ENCODE measurements at places on chromosomes 16 and 17.

- DNase-seq, result no peak
Observed at GRCh38 chr16:73546341-73546845, 498.5 kb upstream of the ZFHX3 start.

GRCh38 chr17:75250009-75250471 is 11.4 kb downstream of the GGA3 start:
- DNase-seq, result peak; percentile 73

DNA sequence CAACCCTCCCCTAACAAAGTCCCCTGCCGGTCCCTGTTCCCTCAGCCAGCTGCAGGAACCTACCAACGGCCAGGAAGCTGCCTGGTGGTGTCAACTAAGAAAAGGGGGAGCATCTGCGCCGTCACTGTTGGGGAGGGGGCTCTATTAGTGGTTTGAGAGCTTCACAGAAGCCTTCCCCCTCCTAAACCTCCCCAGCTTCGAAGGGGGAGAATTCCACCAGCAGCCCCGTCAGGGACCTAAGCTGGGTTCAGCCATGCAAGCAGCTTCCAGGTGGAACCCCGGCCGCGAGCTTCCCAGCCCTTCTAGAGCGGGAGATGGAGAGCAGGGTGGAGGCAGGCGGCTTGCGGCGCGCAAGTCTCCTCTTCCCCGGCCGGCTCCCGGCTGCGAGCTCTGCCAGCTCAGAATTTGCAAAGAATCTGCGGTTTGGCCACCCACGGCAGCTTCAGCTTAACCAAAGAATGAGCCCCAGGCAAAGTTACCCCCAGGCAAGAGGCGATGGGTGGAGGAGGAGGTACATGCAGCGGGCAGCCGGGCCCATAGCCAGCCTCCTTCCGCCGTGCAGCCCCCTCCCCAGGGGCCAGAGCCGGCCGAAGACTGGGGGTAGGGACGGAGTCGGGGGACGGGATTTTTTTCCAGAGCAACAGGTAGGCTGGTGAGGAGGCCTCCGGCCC is 33.7 kb downstream of the DDX19A start:
- DNase-seq, result peak; percentile 23

- no peak for DNase-seq
Observed at GRCh38 chr16:29029168-29029994, 44.5 kb downstream of the LAT start.

DNA sequence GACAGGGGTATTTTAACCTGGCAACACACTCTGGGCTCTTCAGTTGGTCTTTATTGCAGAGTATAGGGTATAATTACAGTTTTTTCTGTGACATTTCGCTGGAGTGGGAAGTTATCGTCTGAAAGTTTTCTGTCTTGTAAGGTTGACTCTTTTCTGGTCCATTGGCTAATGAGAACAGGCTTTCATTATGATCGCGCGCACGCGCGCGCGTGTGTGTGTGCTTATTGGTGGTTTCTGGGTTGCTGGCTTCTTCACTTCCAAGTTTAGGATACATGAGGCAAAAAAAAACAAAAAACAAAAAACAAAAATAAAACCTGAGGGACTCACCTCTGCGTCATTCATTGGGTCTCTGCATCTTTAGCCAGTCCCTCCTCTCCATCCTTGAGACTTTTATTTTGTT is 68.7 kb upstream of the MYOCD start:
- no peak for DNase-seq

DNA sequence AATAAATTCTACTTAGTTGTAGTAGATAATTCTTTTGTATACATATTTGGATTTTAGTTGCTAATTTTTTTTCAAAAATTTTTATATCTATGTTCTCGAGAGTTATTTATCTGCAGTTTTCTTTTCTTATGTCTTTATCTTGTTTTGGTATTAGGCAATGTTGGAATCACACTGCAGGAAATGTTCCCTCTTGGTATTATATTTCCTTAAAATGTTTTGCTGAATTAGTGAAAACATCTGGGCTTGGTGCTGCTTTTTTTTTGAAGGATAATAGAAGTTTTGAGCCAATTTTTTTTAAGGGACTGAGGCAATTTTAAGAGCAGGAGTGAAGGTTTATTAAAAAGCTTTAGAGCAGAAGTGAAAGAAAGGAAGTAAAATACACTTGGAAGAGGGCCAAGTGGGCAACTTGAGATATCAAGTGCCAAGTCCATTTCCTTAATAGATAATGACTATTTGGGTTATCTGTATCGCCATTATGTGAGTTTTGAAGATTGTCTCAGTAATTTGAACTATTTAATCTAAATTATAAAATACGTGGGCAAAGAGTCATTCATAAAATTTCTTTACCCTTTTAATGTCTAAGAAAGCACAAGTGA is 1390.1 kb upstream of the CDH8 start:
- DNase-seq, result no peak

DNA sequence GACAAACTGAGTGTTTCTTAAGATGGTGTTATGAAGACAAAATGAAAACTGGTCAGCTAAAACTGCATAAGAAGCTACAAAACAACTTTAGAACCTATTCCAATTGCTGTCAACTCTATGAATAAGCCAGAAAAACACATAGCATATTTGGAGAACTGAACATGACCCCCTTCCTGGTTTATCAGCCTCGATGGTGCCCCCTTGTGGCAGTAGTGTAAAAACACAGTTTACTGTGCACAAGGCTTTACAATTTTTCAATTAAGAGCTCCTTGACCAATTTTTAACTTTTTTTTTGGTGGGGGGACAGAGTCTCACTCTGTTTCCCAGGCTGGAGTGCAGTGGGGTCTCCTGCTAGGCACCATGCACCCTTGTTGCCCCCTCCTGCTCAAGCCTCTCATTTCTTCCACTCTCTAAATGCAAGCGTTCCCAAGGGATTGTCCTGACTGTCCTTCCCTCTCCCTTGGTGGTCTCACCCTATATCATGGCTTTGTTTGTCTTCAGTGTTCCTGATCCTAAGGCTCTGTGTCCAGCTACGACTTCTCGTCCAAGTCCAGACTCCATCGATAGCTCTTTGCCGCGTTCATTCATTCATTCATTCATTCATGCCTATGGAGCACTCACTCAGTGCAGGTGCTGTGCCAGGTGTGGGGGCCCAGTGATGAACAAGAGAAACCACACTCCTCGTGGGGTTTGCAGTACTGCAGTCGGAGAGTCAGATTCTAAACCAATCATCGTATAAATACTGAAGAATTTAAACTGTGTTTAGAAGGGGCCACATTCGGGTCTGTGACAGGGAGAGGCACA is 7.5 kb downstream of the EIF1 start:
- peak; percentile 66 for DNase-seq

- no peak for DNase-seq
Observed at GRCh38 chr16:89880477-89881367, 7.3 kb downstream of the TCF25 start.

DNA sequence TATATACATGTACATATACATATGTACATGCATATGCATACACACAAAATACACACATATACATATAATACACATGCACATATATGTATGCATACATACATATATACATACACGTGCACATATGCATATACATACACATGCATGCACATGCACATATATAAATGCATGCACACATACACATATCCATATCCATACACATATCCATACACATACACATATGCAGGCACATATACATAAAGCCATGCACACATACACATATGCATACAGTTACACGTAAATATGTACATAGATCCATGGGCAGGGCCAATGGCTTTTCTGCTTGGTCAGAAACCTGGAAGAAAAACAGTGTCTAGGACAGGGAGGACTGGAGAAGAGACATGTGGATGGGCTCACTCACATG is 23.9 kb upstream of the USP10 start:
- no peak for DNase-seq

DNA sequence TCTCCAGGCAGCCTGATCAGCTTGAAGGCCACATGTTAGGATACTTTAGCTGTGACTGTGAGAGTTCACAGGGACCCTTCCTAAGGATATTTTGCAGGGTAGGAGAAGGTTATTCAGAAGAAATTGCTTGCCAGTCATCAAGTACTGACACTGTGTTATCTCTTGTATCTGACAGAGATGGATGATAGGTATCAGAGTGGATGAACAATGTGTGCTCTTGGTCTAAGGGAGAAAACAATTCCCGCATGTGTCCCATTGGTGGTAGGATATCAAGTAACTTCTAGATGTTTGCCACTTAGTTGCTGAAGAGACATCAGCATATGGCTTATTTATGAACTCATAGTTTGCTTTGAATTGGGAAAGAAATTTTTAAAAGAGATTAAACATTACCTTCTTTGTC is 219.3 kb downstream of the SPECC1 start:
- no peak for DNase-seq

DNA sequence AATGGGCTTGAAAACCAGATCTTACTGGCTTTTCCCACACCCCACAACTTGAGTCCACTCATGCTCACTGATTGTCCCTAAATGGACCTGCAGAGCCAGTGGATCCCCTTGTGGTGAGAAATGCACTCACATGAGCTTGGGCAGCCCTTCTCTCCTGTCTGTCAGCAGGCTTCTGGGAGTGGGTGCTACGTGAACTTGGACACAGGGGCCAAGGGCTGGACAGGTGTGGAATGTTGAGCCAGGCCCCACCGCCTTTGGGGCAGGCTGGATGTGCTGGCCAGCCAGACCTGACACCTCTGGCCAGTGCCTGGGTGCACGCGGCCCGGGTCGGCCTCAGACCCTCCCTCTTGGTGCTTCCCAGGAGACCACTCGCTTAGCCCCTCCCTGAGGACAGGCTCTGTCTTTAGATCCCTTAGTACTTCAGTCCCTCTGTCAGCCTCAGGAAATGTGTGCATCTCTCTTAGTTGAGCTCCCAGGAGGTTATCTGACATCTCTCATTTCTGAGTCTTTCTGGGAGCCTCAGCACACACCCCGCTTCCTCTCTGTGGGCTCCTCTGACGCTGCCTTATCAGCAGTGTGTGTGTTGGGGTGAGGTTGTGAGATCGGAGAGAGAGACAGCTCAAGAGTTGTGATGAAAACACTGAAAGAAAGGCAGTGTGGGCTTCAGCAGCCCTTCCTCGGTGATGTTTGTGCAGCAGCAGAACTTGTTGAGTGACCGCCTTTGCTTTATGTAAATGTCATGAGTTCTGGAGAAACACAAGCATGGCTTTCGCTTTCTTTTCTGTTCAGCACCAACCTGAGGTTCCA is 117.0 kb downstream of the RAB11FIP4 start:
- DNase-seq, result peak; percentile 62

GRCh38 chr17:71063127-71063526 is 893.8 kb downstream of the KCNJ2 start:
- no peak for DNase-seq

DNA sequence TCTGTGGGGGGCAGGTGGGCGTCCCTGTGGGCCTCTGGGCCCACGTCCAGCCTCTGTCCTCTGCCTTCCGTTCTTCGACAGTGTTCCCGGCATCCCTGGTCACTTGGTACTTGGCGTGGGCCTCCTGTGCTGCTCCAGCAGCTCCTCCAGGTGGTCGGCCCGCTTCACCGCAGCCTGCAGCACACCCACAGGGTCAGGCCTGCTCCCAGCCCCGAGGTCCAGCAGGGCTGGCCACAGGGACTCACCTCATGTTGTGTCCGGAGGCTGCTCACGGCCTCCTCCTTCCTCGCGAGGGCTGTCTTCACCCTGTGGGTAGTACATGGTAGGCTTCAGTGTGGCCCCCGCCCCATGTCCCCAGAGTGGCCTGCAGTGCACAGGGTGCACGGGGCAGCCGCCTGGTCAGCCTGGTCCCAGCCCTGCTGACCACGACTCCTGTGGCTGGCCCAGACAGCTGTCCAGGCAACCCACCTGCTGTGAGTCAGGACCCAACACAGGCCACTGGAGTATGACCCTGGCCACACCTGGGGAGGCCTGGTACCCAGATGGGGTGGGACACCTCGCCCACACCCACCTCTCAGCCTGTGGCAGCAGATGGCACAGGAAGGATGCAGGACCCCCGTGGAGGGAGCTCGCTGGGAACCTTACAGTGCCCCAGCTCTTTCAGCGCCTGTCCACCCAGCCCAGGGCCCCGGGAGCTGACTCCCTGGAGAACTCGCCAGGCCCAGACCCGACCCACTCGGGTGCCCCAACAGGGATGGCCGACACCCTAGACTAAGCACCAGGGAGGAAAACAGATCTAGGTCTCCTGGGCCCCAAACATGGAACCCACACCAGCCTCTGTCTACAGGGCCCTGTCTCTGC is 23.9 kb upstream of the AATK start:
- DNase-seq, result no peak

GRCh38 chr17:72240333-72240732 is 119.5 kb downstream of the SOX9 start:
- DNase-seq, result no peak

- no peak for DNase-seq
Observed at GRCh38 chr16:86229866-86230656, 280.3 kb upstream of the FOXF1 start.

DNA sequence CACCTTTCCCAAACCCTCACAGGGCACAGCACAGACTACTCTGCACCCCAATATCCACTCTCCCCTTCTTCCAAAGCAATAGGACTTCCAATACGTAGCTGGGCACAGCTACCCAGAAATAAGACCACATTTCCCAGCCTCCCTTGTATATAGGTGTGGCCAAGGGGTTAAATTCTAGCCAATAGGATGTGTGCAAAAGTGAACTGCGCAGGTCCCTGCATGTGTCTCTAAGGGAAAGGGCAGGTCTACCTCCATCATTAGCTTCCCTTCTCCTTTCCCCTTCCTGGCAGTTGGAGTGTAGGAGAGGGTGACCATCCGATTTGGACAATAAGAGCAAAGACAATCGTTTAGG is 25.5 kb upstream of the SNN start:
- DNase-seq, result no peak

- DNase-seq, result no peak
Observed at GRCh38 chr17:65109990-65110680, 27.0 kb upstream of the RGS9 start.

DNA sequence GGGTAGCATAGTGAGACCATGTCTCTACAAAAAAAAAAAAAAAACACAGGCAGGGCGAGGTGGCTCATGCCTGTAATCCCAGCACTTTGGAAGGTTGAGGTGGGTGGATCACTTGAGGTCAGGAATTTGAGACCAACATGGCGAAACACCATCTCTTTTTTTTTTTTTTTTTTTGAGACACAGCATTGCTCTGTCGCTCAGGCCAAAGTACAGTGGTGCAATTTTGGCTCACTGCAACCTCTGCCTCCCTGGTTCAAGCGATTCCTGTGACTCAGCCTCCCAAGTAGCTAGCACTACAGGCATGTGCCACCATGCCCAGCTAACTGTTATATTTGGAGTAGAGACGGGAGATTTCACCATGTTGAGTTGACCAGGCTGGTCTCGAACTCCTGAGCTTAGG is 5.1 kb downstream of the RAMP2 start:
- no peak for DNase-seq

- no peak for DNase-seq
Observed at GRCh38 chr17:36885153-36885735, 52.0 kb upstream of the LHX1 start.

- no peak for DNase-seq
Observed at GRCh38 chr16:51994597-51994996, 552.3 kb downstream of the TOX3 start.

- DNase-seq, result no peak
Observed at GRCh38 chr17:81509972-81510784, 2.4 kb downstream of the ACTG1 start.

GRCh38 chr16:27208796-27209195 is 5.5 kb downstream of the KDM8 start:
- DNase-seq, result no peak

- DNase-seq, result no peak
Observed at GRCh38 chr16:982145-983043, 824 bp downstream of the SOX8 start.

All from GM19239 (cell line).